ENCODE measurements at places on chromosomes 12 and 14.

DNA sequence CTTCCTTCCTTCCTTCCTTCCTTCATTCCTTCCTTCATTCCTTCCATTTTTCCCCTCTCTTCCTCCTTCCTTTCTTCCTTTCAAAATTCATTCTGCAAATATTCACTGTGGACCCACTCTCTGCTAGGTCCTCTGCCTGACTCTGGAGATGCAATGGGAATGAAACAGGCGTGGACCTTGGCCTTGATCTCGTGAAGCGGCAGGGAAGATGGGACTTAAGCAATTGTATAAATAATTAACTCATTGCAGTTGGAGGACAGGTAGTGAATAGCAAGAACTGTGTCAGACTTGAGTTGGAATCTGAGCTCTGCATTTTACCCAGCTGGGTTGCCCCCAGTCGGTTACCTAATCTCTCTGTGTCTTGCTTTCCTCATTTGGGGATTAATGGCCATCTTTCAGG is 230.6 kb upstream of the LHX5 start:
- DNase-seq, result no peak

DNA sequence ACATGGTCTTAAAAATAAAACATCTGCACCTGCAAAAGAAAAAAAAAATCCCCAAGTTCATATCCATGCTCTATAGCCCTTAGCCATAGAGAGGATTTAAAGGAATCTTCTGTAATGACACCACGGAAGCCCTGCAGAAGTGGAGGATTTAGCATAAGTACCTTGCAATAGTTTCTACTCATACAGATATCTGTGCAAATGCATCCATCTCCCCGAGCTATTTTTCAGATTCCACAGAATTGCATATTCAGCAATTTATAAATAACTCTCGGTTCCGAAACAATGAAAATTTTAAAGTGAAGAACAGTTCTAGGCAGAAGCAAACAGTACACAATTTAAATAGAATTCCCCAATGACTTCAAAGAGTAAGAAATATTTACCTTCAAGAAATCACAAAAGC is 424 bp downstream of the IGF1 start:
- DNase-seq, result no peak

GRCh38 chr12:113449839-113450238 is 21.8 kb downstream of the LHX5 start:
- DNase-seq, result no peak

GRCh38 chr12:25469861-25470260 is 83.2 kb downstream of the LMNTD1 start:
- DNase-seq, result no peak

DNA sequence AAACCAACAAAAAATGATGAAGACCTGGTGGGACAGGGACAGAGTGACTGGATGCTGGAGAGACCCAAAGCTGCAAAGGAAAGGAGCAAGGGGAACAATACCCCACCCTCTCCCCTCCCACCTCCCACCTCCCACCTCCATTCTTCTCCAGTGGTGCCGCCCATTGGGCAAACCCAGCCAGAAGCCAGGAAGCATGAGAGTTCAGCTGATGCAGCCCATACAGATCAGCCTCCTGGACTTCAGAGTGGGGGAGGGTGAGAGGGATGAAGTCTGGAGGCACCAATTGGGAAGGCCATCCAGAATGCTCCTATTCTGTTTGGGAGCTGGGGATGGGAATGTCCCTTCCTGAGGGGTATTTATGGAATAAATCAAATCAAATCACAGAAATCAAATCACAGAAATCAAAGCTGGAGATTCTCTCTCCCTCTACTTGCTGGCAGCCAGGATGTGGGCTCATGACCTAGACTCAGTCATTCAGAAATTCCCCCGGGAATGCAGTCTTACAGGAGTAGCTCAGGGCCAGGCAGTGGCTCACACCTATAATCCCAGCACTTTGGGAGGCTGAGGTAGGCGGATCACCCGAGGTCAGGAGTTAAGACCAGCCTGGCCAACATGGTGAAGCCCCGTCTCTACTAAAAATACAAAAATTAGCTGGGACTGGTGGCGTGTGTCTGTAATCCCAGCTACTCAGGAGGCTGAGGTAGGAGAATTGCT is 31.1 kb downstream of the IRF2BPL start:
- DNase-seq, result no peak

- DNase-seq, result no peak
These were observed 25.9 kb upstream of the MEG3 start for GRCh38 chr14:100800041-100800440.

DNA sequence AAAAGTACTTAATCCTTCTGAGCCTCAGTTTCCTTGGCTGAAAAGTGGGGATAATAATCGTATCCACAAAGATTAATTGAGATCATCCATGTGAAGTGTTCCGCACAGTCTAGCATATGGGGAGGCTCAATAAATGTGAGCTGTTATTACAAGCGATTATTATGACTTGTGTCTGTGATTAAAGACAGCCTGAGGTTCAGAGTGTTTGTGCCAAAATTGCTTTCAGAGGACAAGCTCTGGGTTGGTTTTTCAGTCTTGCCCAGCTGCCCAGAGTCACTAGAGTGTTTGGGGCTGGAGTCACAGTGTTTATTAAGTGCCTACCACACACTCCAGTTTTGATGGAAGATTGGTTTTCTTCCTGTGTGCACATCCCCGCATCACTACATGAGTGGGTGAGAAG is 53.5 kb downstream of the NTF3 start:
- DNase-seq, result no peak

DNA sequence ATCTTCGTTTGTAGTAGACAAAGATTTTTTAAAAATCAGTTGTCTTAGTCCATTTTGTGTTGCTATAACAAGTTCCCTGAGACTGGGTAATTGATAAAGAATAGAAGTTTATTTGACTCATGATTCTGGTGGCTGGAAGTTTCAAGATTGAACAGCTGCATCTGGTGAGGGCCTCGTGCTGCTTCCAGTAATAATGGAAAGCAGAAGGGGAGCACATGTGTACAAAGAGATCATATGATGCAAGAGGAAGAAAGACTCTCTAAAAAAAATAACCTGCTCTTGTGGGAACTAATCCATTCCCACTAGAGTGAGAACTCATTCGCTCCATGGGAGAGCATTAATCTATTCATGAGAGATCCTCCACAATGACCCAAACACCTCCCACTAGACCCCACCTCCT is 24.8 kb downstream of the MUCL1 start:
- DNase-seq, result no peak

GRCh38 chr12:93145086-93145485 is 216.0 kb upstream of the EEA1 start:
- no peak for DNase-seq

- DNase-seq, result peak; percentile 90
These were observed 7.0 kb upstream of the UBC start for GRCh38 chr12:124921200-124922031.

DNA sequence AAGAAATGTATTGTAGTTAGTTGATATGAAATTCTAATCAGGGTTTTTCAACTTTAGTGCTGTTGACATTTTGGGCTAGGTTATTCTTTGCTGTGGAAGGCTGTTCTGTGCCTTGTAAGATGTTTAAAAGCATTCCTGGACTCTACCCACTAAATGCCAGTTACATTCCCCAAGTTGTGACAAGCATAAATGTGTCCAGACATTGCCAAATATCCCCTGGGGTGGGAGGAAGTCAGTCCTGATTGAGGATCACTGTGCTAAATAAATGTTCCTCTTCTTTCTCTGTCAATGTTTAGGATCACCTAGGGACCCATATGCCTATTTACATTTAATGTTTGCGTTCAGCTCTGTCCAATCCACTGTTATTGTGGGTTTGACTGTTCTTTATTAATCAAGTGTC is 268.3 kb downstream of the TMTC2 start:
- DNase-seq, result no peak

DNA sequence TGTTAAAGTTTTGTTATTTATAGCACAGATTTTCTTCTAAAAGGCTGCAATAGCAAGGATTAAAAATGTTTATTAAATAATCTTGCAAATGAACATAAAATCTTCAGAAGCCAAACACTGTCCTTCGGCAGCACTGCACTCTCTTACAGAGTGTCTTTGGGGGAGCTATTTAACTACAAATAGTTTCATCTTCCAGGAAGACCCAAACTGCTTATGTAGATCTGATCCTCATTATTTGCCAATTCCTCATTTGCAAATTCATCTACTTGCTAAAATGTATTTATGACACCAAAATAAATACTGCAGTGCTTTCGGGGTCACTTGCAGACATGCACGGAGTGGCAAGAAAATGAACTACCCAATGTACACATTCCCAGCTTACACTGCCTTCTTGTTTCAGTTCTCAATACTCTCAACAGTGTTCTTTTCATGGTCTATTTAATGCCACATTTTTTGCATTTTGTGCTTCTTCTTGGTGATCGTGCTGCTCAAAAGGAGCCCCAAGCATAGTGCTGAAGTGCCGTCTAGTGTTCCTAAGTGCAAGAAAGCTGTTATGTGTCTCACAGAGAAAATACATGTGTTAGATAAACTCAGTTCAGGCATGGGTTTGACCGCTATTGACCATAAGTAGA is 128.1 kb downstream of the PRKD1 start:
- no peak for DNase-seq

DNA sequence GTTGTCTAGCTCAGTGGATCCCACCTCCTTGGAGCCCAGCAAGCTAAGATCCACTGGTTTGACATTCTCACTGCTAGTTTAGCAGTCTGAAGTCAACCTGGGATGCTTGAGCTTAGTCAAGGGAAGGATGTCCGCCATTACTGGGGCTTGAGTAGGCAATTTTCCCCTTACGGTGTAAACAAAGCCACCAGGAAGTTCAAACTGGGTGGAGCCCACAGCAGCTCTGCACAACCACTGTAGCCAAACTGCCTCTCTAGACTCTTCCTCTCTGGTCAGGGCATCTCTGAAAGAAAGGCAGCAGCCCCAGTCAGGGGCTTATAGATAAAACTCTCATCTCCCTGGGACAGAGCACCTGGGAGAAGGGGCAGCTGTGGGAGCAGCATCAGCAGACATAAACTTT is 16.7 kb upstream of the TAS2R43 start:
- DNase-seq, result no peak

DNA sequence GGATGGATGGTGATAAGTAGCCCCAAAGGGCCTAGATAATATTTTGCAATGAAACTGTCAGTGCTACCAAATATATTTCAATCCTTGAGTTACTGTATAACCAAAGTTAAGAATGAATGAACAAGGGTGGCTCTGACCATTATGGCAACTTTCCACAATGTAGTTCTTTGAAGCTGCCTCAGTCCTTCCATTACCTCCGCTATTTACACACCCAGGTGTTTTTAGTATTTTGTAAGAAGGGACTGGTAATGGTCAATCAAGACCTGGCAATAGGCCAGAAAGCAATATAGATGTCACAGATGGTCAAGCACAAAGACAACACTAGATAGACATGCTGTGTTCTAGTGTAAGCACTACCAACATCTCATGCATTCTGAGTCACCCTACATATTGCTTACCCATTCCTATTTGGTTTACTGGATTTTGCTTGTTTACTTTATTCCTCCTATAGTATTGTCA is 16.3 kb downstream of the DUSP16 start:
- no peak for DNase-seq

- DNase-seq, result no peak
These were observed 258.9 kb downstream of the DPF3 start for GRCh38 chr14:72634691-72635616.

- no peak for DNase-seq
These were observed 164.6 kb downstream of the MSRB3 start for GRCh38 chr12:65443038-65443437.

DNA sequence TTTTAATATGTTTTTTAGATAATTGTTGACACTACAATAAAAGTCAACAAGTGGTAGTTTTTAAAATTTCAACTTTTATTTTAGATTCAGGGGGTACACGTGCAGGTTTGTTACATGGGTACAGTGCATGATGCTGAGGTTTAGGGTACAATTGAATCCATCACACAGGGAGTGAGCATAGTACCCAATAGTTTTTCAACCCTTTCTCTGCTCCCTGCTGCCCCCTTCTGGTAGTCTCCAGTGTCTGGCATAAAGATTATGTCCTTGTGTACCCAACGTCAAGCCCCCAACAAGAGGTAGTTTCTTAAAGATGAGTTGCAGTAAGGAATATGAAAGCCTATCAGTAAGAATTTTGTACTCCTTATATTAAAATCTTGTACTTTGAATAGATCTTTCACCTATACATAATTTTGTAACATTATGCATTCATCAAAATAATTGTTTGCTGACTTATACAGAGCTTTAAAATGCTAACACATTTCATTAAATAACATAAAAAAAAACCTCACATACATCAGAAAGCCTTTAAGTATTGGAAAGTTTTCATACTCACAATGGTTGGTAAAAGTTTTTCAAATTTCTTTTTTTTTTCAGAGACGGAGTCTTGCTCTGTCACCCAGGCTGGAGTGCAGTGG is 5.4 kb upstream of the RALGAPA1 start:
- DNase-seq, result peak; percentile 75

DNA sequence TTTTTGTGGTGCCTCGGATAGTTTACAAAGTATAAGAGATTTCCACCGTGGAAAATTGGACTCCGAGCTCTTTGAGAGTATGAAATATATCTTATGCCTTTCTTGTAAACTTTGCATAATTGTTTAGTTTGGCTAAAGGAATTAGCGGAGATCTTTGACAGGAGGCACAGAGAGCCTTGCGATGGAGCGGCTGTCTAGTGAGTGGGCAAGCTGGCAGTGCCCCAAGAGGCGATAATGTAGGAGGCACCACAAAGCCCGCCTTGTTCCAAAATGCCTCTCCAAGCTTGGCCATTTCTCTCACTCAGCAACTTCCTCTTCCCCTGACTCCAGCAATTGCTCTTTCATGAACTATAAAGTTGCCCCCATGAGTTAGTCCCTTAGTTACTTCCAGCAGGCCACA is 270.1 kb upstream of the PRICKLE1 start:
- DNase-seq, result no peak

GRCh38 chr12:122517877-122518276 is 8.9 kb downstream of the RSRC2 start:
- DNase-seq, result no peak

DNA sequence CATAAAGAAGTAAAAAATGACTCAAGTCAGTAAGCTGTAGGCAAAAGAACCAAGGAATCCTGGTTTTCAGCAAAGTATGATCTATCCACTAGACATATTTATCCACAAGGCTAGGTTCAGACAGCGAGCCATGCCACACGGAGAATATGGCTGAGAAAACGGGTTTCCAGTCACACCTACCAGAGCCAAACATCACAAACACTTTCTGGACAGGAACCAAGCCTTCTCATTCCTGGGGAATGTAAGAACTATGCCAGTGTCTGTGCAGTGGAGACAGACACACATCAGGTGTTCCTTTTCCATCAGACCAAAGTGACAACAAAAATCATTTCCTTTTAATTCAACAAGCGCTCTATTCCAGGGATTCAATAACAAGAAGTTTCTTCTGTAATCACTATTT is 41.1 kb downstream of the AREL1 start:
- no peak for DNase-seq

DNA sequence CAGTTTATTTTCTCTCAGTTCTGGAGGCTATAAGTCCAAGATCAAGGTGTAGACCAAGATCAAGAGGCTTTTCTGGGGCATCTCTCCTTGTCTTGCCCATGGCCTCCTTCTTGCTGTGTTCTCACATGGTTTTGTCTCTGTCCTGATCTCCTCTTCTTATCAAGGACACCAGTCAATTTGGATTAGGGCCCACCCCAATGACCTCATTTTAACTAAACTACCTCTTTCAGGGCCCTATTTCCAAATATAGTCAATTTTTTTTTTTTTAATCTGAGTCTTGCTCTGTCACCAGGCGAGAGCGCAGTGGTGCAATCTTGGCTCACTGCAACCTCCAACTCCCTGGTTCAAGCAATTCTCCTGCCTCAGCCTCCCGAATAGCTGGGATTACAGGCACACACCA is 50.8 kb downstream of the TSHR start:
- DNase-seq, result no peak

- DNase-seq, result peak; percentile 50
These were observed 16.1 kb downstream of the UBC start for GRCh38 chr12:124898200-124898922.

Measured in KBM-7 (cell line).